ENCODE measurements at places on chromosomes 13 and 19.

DNA sequence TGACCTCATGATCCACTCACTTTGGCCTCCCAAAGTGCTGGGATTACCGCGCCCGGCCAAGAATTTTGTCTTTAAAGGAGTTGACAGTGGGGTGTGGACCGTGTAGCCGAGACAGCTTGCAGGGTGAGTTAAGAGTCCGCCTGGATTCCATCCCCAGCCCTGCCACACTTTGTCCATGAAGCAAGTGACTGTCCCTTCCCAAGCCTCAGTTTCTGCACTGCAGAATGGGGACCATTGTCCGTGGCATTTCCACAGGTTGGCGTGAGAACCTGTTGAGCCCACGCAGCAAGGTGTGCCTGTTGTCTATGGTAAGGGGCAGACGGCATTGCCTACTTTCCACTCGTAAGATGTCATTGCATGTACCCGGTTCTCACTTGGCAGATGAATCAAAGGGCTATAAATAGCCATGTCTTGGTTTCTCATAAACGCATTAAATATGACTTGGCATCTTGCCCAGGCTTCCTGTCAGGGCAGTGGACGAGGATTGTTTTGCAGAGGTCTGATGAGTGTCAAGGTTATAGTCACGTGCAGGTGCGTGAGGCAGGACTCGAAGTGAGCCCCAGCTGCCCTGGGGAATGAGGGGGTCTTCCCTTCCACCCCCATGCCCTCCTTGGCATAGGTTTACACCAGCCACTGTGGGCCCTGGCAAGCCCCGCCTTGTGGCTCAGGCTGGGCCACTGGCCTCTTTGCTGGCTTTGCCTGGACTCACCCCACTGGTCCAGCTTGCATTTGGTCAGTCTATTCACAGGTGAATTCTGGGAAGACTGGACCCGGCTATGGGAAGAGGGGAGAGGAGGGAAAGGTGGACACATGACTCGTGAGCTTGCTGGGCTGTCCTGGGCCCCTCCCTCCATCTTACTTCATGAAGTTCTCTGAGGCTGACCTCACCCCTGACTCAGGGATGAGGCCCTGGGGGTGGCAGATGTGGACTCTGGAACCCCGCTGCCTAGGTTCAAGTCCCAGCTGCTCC is 14.6 kb downstream of the FAM187B start:
- peak; percentile 76 for DNase-seq

DNA sequence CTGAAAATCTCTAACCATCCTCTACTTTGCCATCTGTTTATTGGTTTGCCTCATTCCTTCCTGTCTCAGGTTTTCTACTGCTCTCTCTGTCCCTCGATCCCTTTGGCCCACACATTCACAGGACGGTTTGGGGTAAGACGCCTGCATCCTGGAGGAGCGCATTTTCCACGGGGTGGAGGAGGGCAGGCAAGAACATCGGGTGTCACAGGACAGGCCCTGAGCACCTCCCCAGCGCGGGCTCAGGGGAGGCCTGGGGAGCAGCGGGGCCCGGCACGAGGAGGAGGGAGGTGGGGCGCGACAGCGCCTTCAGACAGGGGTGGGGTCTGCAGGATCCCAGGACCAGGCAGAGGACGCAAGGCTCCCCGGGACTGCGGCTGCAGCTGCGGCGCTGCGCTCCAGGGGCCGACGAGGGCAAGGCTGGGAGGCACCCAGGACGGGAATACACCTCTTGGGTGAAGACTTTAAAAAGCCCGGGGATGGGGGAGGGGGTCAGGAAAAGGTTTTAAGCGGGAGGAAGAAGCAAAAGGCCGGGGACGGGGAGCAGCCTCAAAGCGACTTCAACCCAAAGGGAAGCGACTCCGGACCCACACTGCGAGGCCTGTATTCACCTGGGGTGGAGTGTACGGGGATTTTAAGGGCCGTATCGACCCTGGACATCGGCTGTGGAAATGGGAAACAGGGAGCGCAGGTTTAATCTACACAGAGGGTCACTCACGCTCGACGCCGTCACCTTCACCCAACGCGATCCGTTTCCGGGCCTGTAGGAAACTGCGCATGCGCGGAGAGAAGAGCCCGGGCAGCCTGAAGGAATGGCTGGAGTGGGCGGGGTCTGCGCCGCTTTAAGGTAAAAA is at the start of gene ZNF415:
Gene ZNF415 (minus strand): TSS at position 770 of the 851 bp plus-strand sequence. CDS start 10,234 bp downstream, outside the sequence.
- peak; percentile 68 for DNase-seq

DNA sequence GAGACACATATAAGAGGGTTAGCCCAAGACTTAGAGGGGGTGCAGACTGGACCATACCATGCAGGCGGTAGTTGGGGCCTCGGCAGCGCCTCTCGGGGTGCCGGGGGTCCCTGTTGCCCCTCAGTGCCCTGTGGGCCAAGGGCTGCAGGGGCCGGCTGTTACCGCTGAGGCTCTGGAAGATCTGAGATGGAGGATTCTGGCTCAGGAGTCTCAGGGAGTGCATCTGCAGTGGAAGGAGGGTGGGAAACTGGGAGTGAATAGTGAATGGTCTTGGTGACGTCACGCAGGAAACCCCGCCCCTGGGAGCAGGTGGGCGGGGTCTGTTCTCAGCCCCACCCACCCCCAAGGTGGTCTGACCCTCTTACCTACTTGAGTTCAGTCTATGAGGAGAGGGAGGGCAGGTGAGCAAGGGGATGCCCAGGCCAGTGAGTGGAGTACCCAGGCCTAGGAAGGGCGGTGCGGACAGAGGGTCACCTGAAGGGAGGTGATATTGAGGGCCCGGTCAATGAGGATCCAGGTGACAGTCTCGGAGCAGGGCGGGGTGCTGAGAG is 1.7 kb upstream of the DBP start:
- no peak for DNase-seq

DNA sequence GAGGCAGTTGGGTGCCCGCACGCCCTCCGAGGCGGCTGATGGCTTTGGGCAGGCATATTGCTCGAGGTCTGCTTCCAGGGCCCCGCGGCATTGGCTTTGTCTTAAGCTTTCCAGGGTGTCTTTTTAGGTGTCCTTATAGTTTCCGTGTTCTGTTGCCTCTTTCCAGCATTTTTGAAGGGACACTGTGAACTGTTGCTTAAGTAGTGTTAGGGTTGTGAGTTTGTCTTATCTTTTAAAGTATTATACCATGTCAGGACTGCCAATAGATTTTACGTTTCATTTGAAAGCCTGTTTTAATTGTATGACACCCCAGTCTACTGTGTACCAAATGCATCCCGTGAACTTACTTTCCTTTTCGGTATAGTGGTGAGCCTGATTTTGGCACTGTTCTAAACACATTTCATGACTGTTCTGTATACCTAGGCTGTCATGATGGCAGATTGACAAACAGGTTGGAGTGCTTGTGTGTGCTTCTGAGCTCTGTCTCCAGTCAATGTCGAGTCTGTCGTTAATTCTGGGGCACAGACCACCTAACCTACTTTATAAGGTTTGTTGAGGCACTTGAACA is 656 bp downstream of the PCCA start:
- DNase-seq, result peak; percentile 8

DNA sequence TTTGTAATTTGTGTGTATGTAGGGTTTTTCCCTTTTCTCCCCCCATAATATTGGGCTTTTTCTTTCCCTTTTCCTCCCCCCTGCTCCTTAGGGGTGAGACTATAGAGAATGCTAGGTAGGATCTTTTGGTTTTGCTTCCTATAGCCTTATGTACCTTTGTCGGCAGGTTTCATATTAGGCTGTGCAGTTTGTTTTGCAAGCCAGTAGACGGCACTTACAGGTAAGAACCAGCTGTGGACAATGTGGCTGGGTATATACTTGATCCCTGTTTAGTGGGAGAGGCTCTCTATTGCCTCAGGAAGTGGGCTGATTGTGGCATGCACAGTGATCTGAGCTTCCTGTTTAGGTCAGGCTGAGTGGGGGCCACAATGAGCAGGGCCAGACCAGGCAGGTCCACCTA is 359.2 kb upstream of the OBI1 start:
- no peak for DNase-seq

- DNase-seq, result no peak
Observed at GRCh38 chr13:43356567-43356966, 333.2 kb downstream of the DNAJC15 start.

DNA sequence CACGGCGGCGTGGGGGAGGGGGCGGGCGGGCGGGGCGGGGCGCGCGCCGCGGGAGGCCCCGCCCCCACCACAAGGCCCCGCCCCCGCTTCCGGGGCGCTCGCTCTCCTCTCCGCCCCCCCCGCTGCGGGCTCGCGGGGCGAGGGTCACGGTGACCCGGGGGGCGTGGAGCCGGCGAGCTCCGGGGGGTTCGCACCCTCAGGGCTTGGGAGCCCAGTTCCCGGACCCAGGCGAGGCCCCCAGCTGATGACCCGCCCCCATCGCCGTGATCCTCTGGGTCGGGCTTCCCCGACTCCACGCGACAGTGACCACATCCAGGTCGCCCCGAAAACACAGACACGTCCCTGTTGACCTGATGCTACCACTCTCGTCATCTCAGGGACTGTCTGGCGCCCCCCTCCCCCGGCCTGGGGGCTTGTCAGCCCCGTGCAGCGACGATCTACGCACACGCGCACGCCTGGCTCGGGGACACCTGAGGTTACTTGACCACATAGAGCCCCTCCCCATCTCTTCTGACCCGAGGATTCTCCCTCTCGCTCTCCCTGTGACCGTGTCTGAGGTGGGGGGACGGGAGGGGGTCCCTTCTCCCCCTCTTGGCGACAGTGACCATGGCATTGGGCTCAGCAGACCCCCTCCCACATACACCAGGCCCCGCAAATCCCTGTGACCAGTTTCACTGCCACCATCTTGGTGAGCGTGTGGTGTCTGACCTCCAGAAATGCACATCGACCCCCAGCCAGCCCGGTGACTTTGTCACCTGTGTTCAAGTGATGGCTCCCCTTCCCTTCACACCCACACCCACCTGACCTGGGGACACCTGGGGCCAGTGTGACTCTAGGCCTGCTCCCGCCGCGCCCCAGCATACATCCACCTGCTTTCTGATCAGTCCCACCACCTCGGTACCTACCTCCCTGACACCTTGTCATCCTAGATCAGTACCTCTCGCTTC is 670 bp downstream of the MAP2K7 start:
- peak; percentile 27 for DNase-seq

GRCh38 chr13:89514534-89515312 is 1832.8 kb upstream of the MIR17HG start:
- DNase-seq, result peak; percentile 7

GRCh38 chr19:27738569-27739193 is 1474.3 kb downstream of the UQCRFS1 start:
- no peak for DNase-seq

DNA sequence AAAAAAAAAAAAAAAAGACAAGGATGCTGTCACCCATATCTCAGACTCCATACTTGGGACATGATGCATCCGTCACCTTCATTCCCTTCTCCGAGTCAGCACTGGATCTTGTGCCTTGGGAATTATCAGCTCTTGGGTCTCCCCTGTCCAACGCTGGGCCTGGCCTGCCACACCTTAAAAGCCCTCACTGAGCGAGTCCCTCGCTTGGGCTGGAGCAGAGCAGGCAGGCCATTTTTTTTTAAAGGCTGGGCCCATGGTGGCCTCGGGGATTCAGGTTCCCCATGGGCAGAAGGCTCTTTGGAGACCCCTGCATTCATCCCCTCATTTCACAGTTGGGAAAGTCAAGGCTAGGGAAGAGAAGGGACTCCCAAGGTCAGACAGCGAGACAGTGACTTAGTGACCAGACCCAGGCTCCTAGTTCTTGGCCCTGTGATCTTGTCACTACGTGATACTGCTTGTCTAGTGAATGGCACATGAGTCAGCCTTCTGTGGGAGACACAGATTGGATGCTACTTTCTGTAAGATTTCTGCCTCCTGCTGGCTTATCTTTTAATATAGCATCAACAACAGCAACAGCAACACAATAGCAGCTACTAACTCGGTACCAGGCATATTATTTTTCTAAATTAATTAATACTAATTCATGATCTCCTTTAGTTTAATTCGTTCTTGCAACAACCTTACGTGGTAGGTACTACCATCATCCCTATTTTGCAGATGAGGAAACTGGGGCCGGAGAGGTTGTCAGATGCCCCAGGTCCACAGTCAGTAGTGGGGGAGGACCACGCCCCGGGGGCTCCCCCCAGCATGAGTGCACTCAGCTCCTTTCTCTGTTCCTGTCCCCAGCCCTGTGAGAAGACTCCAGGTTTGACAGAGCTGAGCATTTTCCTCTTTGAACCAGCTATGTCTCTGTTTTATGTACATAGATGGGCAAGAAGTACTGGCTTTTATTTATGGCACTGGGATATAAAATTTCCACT is 27.4 kb upstream of the ZNF536 start:
- peak; percentile 21 for DNase-seq

DNA sequence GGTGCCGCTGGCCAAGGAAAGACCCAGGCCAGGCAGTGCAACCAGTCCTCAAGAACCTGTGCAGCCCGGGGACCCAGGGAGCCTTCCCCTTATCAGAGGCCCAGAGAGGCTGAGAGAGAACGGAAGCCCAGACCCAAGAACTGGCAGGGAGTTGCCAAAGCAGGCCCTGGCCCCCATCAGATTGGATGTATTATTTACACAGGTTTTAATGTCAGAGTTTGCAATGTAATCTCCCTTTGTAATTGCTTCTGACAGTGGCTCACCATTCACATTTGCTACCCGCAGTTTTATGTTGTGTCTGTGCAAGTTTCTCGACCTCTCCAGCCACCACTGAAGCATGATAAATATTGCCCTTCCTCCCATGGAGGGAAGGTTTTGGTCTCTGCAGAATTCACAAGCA is 660.9 kb downstream of the LIG4 start:
- no peak for DNase-seq

- DNase-seq, result no peak
Observed at GRCh38 chr19:34360354-34360909, 4.6 kb upstream of the GPI start.

- DNase-seq, result no peak
Observed at GRCh38 chr13:29887030-29887557, 36.7 kb upstream of the UBL3 start.

DNA sequence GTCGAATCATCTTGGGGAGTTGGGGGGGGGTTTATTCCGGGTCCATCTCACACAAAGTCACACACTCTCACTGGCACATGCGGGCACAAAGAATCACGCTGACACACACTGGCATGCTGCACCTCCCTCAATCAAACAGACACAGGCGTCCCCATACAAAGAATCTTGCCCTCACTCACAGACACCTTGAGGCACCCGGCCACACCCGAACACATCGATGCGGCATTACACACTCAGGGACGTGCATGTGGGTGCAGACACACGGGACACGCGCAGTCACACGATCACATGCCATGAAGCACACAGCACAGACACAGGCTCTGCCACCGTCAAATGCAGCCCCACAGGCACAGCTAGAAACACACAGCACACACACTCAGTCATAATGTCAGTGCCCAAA is 7.8 kb downstream of the NFIX start:
- no peak for DNase-seq

DNA sequence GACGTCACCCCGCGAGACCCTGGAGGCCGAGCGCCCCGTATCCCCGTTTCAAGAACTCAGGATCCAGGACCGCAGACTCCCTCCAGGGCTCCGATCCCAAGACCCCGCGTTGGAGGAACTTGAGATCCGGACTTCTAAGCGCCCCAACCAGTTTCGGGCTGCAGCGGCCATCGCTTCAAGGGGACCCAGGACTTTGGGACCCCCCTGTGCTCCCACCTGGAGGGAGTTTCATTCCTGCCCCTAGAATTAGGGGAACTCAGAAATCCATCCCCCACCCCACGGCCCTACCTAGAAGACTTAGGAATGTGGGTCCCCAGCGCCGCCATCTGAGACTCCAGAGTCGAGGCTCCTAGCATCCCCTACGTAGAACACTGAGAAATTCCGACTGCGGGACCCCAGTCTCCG is 400 bp downstream of the PLEKHG2 start:
- no peak for DNase-seq

GRCh38 chr13:90999401-90999800 is 348.1 kb upstream of the MIR17HG start:
- DNase-seq, result no peak

GRCh38 chr13:49216334-49216733 is 3.8 kb upstream of the MLNR start:
- DNase-seq, result no peak
